Effector memory CD4-positive, alpha-beta T cell (primary cell): ENCODE measurements at places on chromosomes 1 and 21.
A peak's percentile ranks its signal among the peaks of the same experiment; 100 is the strongest.

- no peak for DNase-seq
Measured at GRCh38 chr1:208100906-208101305, 143.3 kb downstream of the PLXNA2 start.

- no peak for DNase-seq
Measured at GRCh38 chr1:33270379-33270778, 14.1 kb downstream of the ZNF362 start.

- no peak for DNase-seq
Measured at GRCh38 chr1:203189951-203190352, 3.4 kb upstream of the CHI3L1 start.

DNA sequence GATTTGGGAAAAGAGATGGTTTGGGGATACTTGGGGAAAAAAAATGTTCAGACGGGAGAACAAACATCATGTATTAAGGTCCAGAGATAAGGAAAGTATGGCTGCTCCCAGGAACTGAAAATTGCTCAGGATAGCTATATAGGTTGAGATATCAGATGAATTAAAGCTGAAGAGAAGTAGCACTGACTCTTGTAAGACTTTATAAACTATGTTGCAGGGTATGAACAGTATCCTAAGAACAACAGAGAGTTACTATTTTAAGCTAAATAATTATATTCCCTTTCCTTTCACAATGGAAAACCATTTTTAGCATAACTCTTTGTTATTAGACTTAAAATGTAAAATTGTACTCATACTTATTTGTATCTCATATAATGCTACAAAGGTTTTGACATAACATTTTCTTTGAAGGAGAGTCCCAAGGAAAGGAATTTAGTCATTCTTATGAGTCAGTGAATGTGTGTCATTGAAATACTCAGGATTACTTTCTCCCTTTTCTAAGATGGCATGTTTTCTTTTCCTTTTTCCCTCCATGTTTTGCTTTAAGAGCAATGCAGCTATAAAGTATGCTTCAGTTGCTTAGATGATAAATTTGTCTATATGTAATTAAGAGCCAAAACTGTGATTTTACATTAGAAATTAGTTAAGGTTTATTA, 139.4 kb upstream of the KIAA1614 start:
- DNase-seq: no peak

DNA sequence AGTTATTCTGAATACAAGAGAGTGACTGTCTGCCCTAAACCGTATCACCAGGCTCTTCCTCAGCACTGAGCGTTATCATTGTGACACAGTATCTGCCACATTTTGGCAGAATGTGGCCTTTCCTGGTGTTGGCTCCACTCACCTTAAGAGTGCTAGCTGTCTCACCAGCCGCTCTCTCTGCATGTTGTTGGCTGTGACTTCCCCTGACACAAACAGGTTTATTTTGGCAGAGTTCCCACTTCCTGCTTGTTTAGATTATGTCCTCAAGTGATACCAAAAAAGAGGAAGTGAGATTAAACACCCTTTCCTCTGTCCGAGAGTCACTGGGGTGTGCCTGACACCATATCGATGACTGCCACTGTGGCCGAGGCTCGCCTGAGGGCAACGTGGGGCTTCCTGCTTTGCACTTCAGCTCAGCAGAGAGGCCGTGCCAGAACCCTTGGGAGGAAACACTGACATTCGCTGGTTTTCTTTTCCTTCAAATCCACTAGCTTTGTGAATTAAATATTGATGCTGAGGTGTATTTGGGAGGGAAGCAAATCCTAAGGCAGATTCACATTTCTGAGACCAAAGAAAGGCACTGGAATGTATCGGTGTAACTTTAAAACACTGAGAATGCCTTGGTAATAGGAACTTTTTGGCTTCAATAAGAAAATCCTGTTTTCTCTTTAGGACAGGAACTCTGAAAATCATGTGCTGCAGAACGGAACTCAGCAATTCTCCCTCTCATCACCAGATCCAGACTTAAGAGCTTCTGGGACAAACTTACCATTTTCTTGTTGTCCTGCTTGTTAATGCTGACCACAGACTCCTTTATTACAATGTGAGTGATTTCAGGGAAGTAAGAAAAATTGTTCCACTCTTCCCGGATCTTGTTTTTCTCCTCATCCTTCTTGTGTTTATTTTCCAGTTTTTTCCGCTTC, 102.1 kb downstream of the JAK1 start:
- DNase-seq: peak; percentile 38

DNA sequence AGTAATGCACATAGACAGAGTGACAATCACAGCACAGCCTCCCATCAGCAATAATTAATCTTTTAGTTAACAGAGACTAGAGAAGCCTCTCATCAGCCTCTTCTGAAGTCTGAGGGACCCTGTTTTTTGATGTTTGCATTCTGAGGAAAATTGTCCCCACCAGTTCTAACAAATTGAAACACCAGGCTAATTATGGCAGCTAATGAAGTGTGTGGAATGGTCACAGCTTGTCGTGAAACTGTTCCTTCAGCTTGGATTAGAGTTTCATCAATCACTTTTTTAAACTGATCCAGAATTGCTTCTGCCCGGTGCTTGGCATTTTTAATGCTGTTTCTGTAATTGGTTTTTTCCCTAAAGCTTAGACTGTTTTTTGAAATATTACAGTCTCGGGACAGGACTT, 208.0 kb downstream of the SPATA17 start:
- DNase-seq: no peak

DNA sequence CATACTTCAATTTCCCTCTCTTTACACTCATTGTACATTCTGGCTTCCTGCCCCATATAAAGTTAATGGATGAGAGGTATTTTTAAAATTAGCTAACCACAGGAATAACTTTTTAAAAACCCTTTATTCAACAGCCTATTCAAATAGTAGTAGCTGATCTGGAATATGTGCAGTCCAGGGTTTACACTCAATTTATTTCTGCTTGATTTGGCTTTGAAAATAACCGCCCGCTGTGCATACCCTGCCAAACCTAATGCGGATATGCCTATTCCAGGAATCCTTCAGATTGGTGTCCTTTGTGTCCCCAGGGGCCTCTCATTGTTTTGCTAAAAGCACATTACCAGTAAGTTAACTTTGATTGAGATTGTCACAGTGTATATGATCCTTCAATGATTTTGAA, 1686.2 kb downstream of the PLA2G4A start:
- DNase-seq: no peak

- DNase-seq: no peak
Measured at GRCh38 chr1:167765496-167765895, 43.7 kb downstream of the MPZL1 start.

DNA sequence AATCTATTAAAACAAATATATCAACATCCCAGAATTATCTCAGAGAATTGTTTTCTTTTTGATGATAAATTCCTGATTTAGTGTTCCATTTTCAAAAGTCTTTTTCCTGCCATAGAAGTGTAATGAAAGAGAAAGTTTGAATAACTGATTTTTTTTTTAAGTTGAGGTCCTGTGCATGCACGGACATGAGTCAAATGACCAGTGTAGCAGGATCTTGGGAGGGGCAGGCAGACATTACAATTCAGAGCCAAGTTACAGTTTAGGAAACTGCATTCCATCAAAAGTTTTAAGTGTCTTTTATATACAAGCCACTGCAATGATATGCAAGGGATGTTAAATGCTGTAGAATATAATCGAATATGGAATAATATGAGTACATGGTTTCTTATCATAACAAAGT, 227.5 kb downstream of the HMCN1 start:
- DNase-seq: no peak

- no peak for DNase-seq
Measured at GRCh38 chr1:28265577-28265976, 6.3 kb downstream of the SESN2 start.

- no peak for DNase-seq
Measured at GRCh38 chr1:170580636-170581440, 48.9 kb downstream of the GORAB start.

- no peak for DNase-seq
Measured at GRCh38 chr1:161885003-161885402, 118.9 kb downstream of the ATF6 start.

GRCh38 chr1:157955857-157956256, 37.6 kb upstream of the KIRREL1 start:
- DNase-seq: no peak

DNA sequence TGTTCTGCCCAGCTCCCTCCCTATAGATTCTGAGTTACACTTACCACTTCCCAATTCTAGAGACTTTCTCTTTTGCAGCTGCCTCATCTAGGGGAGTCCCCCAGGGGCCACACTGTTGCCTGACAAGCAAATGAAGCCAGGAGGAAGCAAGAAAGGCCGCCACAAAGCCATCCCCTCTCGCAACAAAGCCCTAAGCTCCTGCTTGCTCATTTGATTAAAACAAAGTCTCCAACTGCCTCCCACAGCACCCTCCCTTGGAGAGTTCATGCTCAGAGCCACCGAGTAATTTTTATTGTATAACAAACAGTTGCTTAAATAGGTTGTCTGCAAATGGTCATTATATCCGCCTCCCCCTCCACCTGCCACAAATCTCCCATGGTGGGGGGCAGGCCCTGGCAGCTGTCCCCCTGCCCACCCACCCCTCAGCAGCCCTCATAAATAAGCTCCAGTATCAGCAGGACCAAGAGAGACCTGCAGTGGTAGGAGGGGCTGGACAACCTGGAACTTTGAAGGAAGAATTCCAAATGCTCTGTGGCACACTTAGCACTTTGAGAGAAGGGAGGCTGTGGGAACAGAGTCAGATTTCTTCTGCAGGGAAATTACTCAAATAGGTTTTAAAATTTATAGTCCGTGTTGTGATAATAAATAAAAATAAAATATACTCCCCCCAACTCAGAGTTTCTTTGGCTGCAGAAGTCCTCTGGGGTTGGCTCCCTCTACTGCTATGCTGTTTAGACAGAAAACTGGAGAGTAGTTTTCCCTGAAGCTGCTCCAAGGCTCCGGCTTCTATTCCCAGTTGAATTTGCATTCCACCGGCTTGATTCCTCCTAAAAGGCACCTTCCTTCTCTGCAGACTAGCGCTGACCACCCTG, 237.5 kb downstream of the TTLL7 start:
- DNase-seq: no peak

- no peak for DNase-seq
Measured at GRCh38 chr21:39065917-39066316, 117.3 kb downstream of the PSMG1 start.

- DNase-seq: no peak
Measured at GRCh38 chr1:209787551-209787950, 3.2 kb upstream of the C1orf74 start.

- DNase-seq: no peak
Measured at GRCh38 chr21:31752967-31753366, 21.0 kb upstream of the SCAF4 start.

- no peak for DNase-seq
Measured at GRCh38 chr21:25862596-25862995, 127.8 kb downstream of the GABPA start.

GRCh38 chr21:28632755-28633408, 359.8 kb downstream of the LTN1 start:
- DNase-seq: no peak

DNA sequence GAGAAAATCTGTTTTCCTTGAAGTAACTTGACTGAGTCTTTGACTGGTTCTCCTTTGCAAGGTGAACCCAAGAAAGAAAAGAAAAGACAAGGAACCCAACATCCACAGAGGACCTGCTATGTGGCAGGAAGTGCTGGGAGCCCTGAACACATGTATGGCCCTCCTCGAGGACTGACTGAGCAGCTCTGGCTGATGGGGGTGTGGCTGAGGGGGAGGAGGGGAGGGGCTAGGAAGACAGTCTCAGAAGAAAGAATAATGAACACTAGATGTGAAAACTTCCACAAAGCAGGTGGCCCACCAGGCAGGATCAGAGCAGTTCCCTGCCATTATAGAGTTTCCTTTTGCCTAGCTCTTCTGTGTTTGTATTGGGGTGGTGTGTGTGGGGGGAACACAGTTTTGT, 26.1 kb downstream of the NENF start:
- no peak for DNase-seq

- DNase-seq: no peak
Measured at GRCh38 chr1:35222322-35223083, 29.6 kb upstream of the SFPQ start.

- no peak for DNase-seq
Measured at GRCh38 chr1:171646249-171646560, 6.3 kb downstream of the MYOC start.

GRCh38 chr21:33434770-33435360, 31.7 kb downstream of the IFNGR2 start:
- DNase-seq: no peak

DNA sequence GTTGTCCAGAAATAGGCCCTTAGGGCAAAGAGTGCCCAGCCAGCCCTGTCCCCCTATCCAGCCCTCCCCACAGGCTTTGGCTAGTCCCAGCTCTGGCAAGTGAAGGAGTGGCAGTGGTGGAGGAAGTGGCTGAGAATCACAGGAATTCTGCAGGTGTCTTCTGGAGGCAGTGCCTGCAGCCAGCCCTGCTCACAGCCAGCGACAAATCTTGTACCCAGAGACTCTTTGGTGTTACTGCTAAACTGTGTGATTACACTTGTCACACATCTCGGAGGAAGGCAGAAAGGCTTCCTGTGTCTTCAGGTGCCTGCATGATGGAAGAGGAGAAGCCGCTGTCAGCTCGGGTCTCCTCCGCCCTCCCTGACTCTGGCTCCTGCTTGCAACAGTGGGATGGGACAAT, 71.6 kb upstream of the GRIK3 start:
- no peak for DNase-seq

- DNase-seq: no peak
Measured at GRCh38 chr1:147719029-147719698, 41.2 kb downstream of the GJA5 start.

DNA sequence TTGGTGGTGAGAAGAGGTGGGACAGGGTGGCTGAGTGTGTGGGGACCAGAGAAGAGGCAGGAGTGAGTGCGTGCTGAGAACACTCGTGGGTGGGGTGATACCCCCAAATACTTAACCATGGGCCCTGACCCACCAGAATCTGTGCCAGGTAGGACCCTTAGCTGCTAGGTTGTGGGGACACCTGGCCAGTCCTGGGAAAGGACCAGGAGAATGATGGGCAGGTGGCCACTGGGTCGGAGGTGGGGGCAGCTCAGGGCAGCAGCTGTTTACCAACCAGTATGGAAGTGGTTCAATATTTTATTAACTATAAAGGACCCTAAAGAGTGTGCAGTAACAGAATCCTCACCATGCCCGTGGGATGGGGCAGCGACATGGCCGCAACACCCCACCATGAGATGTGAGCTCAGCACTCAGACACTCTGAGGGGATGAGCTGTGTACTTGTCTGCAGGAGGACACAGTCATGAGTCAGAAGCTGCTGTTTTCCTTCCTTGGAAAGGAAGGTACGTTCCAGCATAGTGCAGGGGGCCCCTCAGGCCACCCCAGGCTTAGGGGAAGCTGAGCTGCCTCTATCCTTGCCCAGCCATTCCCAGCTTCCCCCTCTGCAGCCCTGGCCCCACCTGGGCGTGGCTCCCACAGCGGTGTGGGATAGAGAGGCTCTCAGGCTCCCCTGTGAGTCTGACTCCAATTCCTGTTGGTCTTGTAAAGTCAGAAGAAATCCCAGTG, 25.4 kb downstream of the TEX35 start:
- no peak for DNase-seq

DNA sequence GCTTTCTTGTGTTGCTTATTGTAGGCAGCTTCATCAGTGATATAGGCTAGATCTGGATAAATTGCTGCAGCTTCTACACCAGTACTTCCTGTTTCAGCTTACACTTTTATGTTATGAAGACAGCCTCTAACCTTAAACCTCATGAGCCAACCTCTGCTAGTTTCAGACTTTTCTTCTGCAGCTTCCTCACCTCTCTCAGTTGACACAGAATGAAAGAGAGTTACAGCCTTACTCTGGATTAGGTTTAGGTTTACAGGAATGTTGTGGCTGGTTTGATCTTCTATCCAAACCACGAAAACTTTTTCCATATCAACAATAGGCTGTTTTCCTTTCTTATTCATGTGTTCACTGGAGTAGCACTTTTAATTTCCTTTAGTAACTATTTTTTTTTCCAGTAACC, 76.9 kb upstream of the RNPC3 start:
- DNase-seq: no peak

GRCh38 chr1:167249702-167250101, 29.0 kb downstream of the POU2F1 start:
- DNase-seq: no peak
